ENCODE measurements at places on chromosomes 12 and 14. TPM values are rescaled to one million over a fixed set of nuclear protein-coding genes. Genes with fewer than 3 reads are reported as not detected.

- DNase-seq = no peak
- peaks cover 10% of the 10 kb centered on the region for H3K4me1 ChIP-seq
- no peak overlapping the region for H3K27ac ChIP-seq
- H3K36me3 ChIP-seq = no peaks in the 10 kb centered on the region
Observed at GRCh38 chr14:68182492-68182891, 362.9 kb downstream of the RAD51B start.

GRCh38 chr12:14607568-14607967 is 39.9 kb upstream of the PLBD1 start:
- H3K36me3 ChIP-seq = no peaks in the 10 kb centered on the region
- no peak for DNase-seq
- no peak overlapping the region for H3K4me3 ChIP-seq
- H3K27ac ChIP-seq = no peak overlapping the region
- no peaks in the 10 kb centered on the region for H3K27me3 ChIP-seq

DNA sequence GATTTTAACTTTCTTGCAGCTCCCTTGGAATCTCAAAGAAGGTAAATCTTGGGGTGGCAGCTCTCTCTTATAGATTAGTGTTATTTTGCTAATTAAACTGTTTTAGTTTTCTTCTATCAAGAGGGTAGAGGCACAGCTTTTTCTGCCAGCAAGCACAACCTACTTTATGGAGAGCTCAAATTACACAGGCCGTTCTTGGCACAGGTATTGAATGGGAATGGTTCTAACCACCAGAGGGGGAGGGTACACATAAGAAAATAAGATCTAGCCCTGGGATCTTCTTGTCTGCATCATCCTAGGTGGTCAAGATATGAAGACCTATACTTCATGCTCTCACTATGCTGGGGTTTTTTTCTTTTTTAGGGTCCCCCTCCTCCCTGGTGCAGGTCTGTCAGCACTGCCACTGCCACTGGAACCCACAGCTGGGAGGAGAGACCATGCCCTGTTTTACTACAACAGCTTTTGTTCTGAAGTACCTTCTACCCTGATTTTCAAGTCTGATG is 48.6 kb upstream of the STAC3 start:
- H3K4me3 ChIP-seq = no peak overlapping the region
- peaks cover 9% of the 10 kb centered on the region for H3K36me3 ChIP-seq
- DNase-seq = no peak
- no peaks in the 10 kb centered on the region for H3K4me1 ChIP-seq
- no peaks in the 10 kb centered on the region for H3K27me3 ChIP-seq

- H3K4me1 ChIP-seq = no peaks in the 10 kb centered on the region
- no peak overlapping the region for H3K4me3 ChIP-seq
- no peaks in the 10 kb centered on the region for H3K36me3 ChIP-seq
- DNase-seq = no peak
Observed at GRCh38 chr14:100783630-100784370, 42.1 kb upstream of the MEG3 start.

DNA sequence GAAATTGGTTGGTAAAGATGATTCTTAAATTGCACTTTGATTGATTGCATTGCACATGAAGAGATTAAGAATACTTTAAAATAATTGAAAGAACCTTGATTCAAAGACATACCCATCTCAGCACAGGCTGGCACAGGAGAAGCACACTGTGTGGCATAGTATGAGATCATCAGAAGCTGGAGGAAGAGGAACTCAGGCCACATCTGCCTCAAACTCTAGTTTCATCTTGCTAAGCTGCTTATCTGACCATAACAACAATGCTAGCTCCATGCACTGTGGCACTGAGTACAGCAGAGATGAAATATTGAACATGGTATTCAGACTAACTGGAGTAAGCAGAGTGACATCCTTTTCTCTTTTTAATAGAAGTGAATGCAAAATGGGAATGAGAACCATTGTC is 99.1 kb downstream of the TBC1D30 start:
- peaks cover 7% of the 10 kb centered on the region for H3K27me3 ChIP-seq
- H3K4me1 ChIP-seq = no peaks in the 10 kb centered on the region
- no peak for DNase-seq
- H3K36me3 ChIP-seq = no peaks in the 10 kb centered on the region
- no peak overlapping the region for H3K4me3 ChIP-seq

DNA sequence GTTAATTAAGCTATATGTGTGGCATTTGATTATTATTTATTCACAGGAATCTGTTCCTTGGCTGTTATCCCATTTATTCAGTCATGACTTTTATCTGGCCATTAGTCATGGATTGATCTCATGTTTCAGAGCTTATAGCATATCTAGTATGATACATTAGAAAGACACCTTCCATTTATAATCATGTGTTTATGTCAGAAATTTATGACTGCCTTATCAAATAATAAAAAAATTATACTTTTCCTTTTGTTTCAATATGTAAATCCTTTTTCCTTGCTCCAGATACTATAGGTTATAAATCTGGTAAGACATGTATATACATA is 248.0 kb upstream of the PDE3A start:
- no peaks in the 10 kb centered on the region for H3K36me3 ChIP-seq
- H3K27ac ChIP-seq = no peak overlapping the region
- peaks cover 6% of the 10 kb centered on the region for H3K4me1 ChIP-seq
- no peak overlapping the region for H3K4me3 ChIP-seq
- no peak for DNase-seq
- no peaks in the 10 kb centered on the region for H3K27me3 ChIP-seq

GLT8D2 gene
- 1.5 TPM for total RNA-seq

CD163 gene
- total RNA-seq = not detected

PLCZ1 gene
- not detected for total RNA-seq

Measured in endothelial cell of umbilical vein (primary cell).